MV-4-11 (cell line): ENCODE measurements at places on chromosomes 12 and 14.

DNA sequence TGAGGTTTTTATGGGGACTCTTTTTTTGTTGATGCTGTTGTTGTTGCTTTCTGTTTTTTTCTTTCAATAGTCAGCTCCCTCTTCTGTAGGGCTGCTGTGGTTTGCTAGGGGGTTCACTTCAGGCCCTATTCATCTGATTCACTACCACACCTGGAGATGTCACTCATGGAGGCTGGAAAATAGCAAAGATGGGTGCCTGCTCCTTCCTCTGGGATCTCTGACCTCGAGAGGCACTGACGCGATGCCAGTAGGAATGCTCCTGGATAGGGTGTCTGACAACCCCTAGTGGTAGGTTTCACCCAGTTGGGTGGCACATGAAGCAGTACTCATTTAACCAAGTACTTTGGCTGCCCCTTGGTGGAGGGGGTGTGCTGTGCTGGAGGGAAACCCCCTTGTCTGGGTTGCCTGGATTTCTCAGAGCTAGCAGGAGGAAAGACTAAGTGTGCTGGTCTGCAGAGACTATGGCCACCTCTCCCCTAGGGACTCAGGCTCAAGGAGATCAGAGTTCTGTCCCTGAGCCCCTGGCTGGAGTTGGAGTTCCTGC, 745.5 kb downstream of the TMTC2 start:
- DNase-seq, result no peak

GRCh38 chr14:63715360-63715759, 12.5 kb downstream of the SGPP1 start:
- no peak for DNase-seq

- peak; percentile 62 for DNase-seq
Observed at GRCh38 chr12:52191841-52192791, at the start of gene KRT80. TSS of gene KRT80 (minus strand) at chr12:52192014. CDS start at chr12:52191902, 112 bp downstream.

DNA sequence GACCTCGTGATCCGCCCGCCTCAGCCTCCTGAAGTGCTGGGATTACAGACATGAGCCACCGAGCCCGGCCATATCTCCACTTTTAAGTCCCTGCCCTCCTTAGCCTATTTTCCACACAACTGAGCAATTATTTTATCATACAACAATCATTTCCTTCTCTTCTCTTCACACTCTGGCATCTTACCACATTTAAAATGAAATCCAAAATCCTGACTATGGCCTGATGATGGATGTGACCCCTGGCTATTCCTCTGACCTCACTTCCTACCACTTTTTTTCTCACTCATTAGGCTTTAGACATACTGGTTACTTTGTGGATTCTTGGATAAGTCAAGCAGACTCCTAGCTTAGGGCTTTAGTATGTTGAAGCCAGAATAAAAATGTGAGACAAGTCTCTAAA, 21.9 kb upstream of the EID3 start:
- no peak for DNase-seq

GRCh38 chr14:55518391-55518790, 61.6 kb upstream of the KTN1 start:
- DNase-seq, result peak; percentile 54
